ENCODE measurements at places on chromosomes 6 and 20.

DNA sequence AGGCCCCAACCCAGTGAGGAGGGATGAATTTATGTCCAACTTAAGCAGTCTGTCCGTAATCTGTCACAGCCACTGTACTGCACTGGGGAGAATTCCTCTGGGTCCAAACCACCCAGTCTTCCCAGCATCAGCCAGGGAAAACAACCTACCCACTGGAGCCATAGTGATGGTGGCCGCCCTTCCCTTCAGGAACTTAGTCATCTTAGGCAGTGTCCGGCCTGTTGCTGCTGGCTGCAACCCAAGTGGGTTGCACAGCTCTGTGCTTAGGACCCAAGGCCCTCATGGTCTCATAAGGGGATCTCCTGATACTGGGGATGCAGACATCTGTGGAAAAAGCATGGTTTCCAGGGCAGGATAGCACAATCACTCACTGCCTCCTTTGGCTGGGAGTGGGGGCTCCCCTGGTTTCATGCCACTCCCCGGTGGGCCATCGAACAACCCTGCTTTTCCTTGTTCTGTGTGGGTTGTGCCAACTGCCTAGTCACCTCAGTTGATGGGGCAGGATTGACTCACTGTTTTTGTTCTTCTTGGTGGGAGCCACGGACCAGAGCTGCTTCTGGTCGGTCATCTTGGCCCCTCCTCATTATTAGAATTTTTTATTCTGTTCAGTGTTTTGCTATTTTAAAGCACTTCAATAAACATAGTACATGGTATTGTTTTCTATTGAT, 591.9 kb downstream of the DOK5 start:
- DNase-seq: no peak

GRCh38 chr20:63653974-63654668, 897 bp upstream of the STMN3 start:
- DNase-seq: no peak

DNA sequence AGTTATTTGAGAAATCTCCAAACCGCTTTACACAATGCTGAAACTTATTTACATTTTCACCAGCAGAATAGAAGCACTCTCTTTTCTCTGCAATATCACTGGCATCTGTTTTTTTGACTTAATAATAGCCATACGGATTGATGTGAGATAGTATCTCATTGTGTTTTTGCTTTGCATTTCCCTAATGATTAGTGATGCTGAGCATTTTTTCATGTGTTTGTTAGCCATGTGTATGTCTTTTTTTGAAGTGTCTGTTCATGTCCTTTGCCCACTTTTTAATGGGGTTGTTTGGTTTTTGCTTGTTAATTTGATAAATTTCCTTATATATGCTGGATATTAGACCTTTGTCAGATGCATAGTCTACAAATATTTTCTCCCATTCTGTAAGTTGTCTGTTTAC, 73.6 kb downstream of the FBXO5 start:
- DNase-seq: no peak

GRCh38 chr20:59084041-59084850, 41.7 kb upstream of the PRELID3B start:
- no peak for DNase-seq

- DNase-seq: no peak
Measured at GRCh38 chr6:137763436-137763835, 103.6 kb upstream of the TNFAIP3 start.

GRCh38 chr6:113647143-113647889, 209.8 kb upstream of the MARCKS start:
- DNase-seq: no peak

- no peak for DNase-seq
Measured at GRCh38 chr6:117481278-117481925, 1.1 kb upstream of the DCBLD1 start.

GRCh38 chr6:22250486-22250885, 46.4 kb downstream of the PRL start:
- no peak for DNase-seq

DNA sequence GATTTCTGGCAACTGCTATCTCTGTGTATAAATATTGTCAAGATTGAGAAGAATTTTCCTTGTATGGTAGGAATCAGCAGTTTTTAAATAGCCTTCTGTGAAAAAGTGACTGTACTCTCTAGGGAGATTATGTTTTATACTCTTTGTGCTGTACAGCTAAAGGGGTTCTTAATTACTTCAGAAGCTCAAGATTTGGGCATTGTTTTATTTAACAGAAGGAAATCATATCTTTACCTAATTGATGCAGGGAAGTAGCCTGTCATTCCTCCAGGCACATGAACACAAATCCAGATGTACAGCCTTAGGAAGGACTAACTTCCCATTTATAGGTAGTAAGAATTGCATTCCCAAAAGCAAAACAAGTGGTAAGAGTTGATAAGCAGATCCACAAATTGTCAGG, 1.3 kb downstream of the CALHM5 start:
- DNase-seq: no peak

DNA sequence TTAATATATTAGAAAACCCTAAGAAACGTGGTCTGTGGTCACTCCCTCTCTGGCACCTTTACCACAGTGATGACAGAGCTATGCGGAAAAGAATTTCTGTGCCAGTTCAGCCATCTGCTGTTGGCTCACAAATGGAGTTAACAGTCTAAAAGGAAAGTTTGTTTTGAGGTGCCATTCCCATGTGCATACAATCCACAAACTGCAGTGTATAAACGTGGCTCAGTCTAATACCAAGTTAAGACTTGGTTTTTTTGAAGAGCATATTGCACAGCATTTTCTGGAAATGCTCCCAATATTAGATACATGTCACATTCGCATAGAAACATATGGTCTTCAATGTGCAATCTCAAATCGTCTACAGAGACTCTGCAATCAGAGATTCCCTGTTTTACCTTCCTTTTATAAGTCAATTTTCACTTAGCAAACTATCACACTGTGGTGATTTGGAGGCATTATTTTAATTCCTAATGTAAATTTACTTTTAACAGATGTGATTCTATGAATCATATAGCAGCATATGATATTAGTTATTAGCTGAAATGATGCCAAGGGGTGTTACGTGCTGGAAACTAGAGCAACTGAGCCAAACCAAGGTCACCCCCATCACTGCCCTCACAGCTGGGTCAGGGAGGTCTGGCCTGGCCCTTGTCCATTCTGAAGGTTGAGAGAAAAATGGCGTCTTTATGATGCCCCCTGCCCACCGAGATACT, 383.5 kb downstream of the PRKN start:
- no peak for DNase-seq
